ENCODE measurements at places on chromosomes 1 and 21.

GRCh38 chr1:844472-845026, 79.2 kb upstream of the SAMD11 start:
- no peak for DNase-seq

- no peak for DNase-seq
These were observed 20.5 kb downstream of the FCRL4 start for GRCh38 chr1:157577420-157577819.

GRCh38 chr1:154471304-154471703, 30.7 kb upstream of the TDRD10 start:
- DNase-seq: no peak

DNA sequence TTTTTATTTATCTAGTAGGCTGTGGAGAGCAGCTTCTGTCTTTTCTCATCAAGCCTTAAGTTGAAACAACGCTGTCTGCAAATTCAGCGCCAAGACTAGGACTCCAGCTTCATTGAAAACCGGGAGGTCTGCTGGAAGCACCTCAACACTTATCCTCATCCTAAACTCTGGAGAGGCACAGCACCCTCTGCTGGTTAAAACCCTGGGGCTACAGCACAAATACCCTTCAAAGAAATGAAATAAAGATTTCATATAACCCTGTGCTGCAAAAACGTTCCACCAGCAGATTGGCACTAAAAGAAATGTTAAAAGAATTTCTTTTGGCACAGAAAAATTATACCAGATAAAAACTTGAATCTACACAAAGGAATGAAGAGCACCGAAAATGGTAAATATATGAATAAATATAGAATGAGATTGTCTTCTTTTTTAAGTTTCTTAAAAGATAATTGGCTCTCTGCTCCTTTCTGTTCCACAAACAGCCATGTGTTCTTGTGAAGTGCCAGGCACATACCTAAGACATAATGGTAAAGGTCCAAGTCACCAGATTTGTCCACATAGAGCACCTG, 227.7 kb upstream of the SAMSN1 start:
- no peak for DNase-seq

DNA sequence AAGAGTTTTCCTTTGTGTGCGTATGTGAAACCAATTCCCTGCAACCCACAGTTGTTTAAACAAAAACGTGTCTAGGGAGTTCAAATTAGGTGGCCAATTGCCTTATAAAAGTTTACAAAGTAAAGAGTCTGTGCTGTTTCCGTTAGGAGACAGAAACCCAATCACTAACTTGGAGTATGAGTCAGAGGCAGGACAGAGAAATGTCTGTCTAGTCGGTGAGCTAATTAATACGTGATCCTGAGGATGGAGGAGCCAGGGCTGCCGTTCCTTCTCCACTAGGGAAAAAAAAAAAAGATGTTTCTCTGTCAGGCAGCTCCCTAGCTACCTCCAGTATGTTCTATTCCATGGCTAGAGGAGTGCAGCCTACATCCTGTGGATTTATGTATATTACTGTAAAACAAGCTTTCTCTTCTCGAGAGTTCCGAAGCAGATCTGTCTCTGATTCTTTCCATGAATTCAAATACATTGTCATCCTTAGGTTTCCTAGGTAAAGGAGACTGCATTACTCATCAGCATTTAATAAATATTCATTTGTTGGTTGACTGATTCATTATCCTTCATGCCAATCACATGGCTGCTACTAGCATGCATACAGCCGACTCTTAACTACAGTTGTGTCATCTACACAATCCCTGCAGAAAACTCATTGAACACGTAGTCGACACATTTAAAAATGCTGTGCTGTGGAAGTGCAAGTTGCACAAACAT, 430.6 kb downstream of the KIF26B start:
- DNase-seq: no peak

- no peak for DNase-seq
These were observed 8.7 kb upstream of the TMEM52 start for GRCh38 chr1:1927751-1928150.

DNA sequence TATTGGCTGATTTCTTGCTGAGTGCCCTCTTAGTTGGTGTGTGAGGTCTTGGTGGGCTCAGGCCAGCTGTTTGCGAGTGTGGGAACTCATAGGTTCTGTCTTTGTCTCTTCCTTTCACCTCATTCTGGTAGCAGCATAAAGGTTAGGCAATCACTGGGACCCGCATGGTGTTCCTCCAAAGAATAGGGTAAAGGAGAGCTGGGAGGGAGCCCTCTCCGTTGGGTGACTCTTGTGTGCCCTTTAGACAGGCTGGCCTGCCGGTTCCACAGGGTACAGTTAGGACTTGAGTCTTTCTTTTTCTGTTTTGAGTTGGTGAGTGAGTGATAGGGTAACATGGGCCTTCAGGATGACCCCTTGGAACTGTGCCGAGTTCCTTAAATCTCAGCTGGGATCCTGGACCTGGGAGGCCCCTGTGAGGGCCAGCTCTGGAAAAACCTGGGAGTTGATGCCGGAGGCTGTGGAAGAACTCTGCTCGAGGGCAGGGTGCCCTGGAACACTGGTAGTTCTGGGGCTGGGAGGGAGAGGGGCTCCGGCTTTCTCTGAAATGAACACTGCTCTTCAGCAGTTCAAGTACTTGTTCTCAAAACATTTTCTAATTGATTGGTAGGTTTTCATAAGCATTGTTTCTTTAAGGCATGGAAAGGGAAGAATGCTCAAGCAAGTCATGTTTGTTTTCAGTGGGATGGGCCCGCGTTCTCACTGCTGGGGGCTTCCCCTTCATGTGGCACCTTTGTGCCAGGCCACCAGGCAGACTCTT, 2.1 kb upstream of the THAP3 start:
- DNase-seq: no peak

DNA sequence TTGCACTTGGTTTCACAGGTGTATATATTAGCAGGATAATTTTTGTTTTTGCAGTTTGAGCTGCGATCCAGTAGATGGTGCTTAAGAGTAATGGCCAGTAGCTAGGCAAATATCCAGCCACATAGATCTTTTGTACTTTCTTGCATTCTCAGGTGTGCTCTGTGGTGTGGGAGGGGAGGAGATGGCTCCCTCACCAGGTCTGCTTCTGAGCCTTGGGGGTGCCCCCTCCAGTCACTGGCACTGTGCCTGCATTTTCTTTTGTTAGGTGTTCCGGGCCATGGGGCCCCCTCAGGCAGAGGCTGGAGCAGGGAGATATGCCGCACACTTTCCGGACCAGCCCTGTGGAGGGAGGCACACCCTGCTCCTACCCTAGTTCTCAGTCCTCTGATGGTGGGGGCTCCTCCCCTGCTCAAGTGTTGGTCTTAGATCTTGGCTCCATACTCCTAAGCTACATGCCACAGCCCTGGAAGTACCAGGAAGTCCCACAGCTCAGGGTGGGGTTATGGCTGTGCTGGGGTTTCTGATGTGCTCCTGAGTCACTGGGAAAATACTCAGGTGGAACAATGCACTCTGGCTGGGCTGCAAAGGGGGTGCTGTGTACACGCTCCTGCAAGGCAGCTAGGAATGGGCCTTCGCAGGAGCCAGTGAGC, 197.6 kb upstream of the DMRTA2 start:
- DNase-seq: no peak

GRCh38 chr1:167704715-167705114, 17.1 kb upstream of the MPZL1 start:
- no peak for DNase-seq

DNA sequence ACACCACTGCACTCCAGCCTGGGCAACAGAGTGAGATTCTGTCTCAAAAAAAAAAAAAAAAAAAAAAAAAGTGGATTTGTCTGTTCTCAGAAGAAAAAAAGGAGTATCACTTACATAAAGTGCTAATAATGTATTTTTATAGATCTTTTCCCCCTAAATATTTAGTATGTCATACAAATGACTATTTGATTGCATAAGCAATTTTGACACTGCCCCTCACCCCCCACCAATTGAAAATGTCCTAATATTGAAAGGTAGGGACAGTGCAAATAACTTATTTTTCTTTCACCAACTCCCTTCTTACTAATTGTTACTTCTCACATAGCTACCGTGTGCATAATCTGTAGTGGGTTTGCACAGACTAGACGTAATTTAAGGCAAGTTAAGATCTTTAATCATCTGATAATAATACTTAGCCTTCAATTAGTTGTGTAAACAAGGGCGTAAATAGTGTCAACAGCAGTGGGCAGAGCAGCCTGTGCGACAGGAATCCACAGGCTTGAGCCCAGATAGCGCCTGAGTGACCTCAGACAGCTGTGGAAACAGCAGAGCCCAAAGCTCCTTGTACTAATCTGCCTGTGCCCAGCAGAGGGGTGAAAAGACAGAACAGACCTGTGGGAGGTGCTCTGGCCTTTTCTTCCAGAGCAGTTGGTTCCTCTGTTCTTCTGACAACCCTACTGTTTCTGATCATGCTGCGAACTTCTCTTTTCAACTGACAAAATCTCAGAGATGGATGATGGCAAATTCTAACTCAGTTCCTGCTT, 4.5 kb upstream of the IER5 start:
- no peak for DNase-seq

GRCh38 chr1:20361805-20362381, 71.2 kb downstream of the VWA5B1 start:
- DNase-seq: no peak

DNA sequence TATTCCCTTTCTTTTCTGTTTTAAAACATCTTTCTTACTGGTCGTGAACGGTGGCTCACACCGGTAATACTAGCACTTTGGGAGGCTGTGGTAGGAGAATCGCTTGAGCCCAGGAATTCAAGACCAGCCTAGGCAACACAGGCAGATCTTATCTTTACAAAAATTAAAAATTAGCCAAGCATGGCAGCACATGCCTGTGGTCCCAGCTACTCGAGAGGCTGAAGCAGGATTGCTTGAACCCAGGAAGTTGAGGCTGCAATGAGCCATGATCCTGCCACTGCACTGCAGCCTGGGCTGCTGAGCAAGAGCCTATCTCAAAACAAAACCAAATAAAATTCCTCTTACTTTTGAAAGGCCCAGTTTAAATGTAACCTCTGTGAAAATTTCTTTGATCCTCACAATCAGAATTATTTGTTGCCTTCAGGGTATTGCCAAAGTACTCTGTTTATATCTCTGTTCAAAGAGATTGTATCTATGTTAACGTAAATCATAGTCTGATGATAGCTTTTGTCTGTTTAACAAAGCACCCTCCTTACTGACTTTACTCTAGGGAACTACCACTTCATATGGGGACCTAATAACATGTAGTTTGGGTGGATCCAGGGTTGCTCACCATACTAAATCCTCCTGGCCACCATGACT, 71.6 kb downstream of the RERE start:
- no peak for DNase-seq

DNA sequence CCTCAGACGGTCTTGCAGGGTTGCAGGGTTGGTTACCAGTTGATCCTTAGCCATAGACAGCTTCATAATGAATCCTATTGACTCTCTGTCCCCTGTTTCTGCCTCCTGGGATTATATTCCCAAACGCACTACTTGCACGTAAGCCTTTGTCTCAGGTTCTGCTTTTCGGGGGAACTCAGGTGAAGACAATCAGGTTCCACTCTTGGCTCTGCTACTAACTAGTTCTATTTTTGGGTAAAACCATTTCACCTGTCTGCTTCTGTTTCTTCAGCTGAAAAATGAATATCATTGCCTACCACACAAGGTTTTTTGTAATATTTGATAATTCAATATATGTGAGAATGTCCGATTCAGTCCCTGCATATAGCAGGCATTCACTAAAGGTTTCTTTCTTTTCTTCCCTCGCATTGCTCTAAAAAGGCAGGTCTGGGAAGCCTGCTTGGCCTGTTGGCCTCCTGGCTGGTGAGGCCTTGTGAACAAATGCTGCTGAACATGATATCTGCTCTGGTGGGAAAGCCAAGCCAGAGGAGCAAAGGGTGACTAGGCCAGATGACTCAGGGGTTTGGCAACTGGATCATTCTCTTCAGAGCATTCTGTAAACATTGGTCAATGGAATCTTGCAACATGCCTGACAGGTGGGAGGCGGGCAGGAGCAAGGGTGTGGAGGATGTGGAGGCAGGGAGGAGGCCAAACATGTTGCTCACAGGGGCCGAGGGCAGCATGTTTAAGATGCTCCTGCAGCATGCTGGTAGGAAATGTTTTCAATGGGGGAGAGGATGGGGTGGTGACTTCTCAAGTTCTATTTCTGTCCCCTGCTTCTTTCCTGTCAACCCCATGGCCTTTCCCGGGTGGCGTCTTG, 23.8 kb downstream of the IER5 start:
- DNase-seq: no peak

GRCh38 chr21:41228006-41228370, 60.0 kb downstream of the BACE2 start:
- DNase-seq: no peak

DNA sequence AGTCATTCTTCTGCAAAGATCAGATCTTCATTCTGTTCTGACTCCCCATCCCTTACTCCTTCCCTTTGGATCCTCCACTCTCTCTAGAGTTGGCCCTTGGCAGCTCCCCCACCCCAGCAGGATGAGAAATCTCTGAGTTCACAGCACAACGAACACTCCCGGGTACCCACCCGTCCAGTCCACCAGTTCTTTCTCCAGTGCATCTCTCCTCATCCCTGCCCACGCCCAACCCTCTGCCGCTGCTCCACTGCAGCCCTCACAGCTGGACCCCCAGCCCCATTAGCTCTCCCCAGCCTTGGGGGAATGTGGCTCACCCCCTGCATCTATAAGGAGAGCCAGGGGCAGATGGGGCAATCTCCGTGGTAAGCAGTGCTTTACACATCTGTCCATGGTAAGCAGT, 125.7 kb downstream of the MATN1 start:
- DNase-seq: no peak

DNA sequence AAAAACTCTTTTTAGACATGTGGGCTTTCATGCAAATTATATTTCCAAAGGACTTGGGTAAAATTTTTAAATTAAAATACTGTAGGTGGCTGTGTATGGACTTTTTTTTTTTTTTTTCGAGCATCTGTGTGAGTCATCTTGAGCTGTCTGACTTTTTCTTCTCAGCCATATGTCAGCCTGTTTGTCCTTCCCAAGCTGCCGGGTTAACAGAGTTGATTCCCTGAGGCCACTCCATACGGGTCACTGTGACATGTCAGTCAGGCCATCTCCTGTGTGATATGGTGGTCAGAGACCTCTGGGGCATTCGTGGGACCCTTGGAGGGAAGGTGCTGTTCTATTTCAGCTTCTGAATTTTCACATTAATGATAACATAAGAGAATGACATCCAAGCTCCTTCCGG, 148.3 kb downstream of the KCNJ6 start:
- DNase-seq: no peak

GRCh38 chr1:100115524-100115923, 17.2 kb downstream of the SASS6 start:
- no peak for DNase-seq
